ENCODE measurements at places on chromosomes 7 and 10. TPM values are rescaled to one million over a fixed set of nuclear protein-coding genes. Genes with fewer than 3 reads are reported as not detected.

The STEAP1B gene
- total RNA-seq, result 7.3 TPM

The HOXA10 gene
- total RNA-seq, result not detected

The MSMB gene
- total RNA-seq, result not detected

The TMEM139 gene
- not detected for total RNA-seq

The GPNMB gene
- 507 TPM for total RNA-seq

The PRSS58 gene
- total RNA-seq, result not detected

The IL15RA gene
- 5.5 TPM for total RNA-seq

The ADAM22 gene
- total RNA-seq, result 0.08 TPM

The SFXN4 gene
- total RNA-seq, result 8.0 TPM

The WAC gene
- total RNA-seq, result 32.8 TPM

The DRGX gene
- total RNA-seq, result not detected

The SCART1 gene
- total RNA-seq, result 2.7 TPM

The RAMP3 gene
- total RNA-seq, result not detected

The GPR15LG gene
- total RNA-seq, result not detected

The ACSM6 gene
- not detected for total RNA-seq

The PRKRIP1 gene
- total RNA-seq, result 6.4 TPM

The MYL10 gene
- not detected for total RNA-seq

The CYP2C19 gene
- total RNA-seq, result not detected

The MALRD1 gene
- total RNA-seq, result 0.15 TPM
